ENCODE measurements at places on chromosomes 2 and 18.

DNA sequence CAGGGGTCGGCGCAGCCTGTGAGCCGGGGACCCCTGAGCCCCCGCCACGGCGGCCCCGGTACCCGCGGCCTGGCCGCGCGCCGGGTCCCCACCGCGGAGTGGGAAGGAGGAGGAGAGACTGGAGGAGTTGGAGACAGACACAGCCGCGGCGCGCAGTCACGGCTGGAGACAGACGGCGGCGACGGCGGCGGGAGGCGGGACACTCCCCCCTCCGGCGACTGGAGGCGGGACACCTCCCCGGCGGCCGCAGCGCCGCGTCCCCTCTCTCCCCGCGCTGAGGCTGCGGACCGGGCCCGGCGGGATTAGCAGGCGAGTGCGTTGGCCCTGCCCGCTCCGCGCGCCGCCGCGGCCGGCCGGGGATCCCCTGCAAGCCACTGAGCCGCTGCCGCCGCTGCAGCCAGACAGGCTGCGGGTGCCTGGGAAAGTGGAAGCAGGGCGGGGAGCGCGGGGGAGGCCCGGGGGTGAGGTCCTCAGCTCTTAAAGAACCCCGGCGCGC is 1.0 kb upstream of the LDLRAD4 start:
- DNase-seq: peak; percentile 75

DNA sequence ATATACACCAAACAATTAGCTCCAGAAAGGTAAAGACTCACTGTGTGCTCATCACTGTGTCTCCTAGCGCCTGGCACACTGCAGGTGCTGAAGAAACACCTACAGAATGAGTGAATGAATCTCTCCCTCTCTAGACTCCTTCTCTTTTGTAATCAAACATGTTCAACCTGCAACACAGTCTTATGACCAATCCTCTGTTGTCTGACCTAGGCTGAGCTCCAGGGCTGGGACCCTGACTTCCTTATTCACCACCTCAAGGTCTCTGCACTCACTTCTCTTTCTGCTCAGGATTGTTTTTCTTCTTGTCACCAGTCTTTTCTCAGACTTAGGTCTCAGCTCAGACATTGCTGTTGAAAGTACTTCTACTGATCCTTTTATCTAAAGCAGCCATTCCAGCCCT is 9.8 kb downstream of the CKAP2L start:
- no peak for DNase-seq

DNA sequence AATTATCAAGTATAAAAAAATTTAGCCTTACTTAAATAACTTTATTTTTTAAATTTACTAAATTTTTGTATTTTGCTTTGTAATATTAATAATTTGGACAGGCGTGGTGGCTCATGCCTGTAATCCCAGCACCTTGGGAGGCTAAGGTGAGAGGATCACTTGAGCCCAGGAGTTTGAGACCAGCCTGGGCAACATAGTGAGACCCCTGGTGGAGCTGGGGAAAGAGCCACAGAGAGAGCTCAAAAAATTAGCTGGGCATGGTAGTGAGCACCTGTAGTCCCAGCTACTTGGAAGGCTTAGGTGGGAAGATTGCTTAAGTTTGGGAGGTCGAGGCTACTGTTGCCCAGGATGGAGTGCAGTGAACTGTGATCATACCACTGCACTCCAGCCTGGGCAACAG is 143.5 kb downstream of the B3GNT2 start:
- DNase-seq: no peak

- DNase-seq: no peak
These were observed 417.0 kb downstream of the TXNL1 start for GRCh38 chr18:56221195-56222065.

DNA sequence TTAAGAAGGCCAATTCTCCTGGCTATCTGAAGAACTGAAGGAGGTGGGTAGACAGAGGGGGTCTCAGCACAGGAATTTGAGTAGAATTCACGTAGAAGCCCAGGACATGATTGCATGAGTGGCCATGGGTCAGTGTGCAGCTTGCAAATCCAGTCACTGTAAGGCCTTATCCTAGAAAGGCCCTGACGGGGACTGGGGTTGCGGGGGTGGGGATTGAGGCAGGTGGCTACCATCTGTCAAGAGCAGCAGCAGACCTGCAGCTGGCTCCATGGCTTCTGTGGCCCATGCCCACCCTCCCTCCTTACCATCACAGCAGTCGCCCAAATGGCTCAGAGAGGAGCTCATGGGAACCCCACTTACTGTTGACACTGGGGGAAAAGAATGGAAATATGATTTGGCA is 34.6 kb upstream of the SLC14A1 start:
- no peak for DNase-seq

DNA sequence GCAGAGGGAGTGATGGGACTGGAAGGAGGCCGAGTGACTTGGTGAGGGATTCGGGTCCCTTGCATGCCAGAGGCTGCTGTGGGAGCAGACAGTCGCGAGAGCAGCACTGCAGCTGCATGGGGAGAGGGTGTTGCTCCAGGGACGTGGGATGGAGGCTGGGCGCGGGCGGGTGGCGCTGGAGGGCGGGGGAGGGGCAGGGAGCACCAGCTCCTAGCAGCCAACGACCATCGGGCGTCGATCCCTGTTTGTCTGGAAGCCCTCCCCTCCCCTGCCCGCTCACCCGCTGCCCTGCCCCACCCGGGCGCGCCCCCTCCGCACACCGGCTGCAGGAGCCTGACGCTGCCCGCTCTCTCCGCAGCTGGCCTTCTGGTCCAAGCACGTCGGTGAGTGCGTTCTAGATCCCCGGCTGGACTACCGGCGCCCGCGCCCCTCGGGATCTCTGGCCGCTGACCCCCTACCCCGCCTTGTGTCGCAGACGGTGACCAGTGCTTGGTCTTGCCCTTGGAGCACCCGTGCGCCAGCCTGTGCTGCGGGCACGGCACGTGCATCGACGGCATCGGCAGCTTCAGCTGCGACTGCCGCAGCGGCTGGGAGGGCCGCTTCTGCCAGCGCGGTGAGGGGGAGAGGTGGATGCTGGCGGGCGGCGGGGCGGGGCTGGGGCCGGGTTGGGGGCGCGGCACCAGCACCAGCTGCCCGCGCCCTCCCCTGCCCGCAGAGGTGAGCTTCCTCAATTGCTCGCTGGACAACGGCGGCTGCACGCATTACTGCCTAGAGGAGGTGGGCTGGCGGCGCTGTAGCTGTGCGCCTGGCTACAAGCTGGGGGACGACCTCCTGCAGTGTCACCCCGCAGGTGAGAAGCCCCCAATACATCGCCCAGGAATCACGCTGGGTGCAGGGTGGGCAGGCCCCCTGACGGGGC is 4.6 kb downstream of the PROC start:
- peak; percentile 54 for DNase-seq

- DNase-seq: no peak
These were observed 1.7 kb downstream of the ROCK2 start for GRCh38 chr2:11342551-11343367.

GRCh38 chr2:240428245-240428644 is 7.2 kb upstream of the GPC1 start:
- no peak for DNase-seq

- DNase-seq: no peak
These were observed 17.8 kb downstream of the NCOA1 start for GRCh38 chr2:24508878-24509277.
